ENCODE measurements at places on chromosomes 3 and 15.

DNA sequence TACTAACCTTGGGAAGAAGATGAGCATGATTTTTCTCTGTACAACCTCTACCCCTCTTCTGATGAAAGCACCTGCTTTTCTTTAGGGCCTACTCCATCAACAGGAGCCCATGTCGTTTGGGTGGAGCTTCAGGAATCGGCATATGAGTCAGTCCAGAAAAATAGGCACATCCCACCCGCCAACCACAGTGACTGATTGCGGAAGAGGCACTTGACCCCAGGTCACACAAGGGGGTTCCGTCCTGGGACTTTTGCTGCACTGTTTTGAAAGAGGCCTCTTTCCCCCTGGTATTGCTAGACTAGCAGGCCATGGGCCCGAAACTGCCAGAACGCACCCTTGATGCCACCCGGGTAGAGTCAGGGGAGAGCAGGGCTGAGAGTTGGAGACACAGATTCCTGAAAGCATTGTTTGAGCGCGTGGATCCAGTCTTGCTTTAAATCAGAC lies 19.3 kb upstream of the NRROS start:
- DNase-seq: no peak

- no peak for DNase-seq
Observed at GRCh38 chr3:124600765-124601164, 129.5 kb upstream of the UMPS start.

GRCh38 chr15:85406916-85407315 lies 26.5 kb downstream of the AKAP13 start:
- no peak for DNase-seq

DNA sequence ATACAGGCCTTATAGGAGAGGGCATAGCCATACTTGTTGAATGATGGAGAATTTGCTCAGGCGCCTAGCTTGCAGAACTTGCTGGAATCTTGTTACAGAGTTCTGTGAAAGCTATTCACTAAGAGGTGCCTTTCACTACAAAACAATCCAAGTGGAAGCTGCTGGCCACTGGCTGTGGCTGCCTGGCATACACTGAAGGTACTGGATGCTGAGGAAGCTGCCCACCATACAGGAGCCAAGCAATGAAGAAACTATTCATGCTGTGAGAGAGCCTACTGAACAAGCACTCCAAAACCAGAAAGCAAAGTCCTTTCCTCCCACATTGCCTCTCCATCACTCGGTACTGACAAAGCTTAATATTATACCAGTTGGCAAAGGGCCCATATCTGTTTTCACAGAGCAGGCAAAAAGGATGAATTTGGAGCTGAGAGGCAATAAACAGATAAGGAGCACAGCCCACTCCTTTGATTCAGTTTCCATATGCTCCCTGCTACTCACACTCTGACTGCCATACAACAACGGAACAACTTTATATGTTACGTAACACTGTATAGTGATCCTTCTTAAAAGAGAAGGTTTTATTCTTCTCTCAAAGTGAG lies 192.6 kb upstream of the ALCAM start:
- no peak for DNase-seq

GRCh38 chr15:95454403-95455262 lies 875.9 kb upstream of the NR2F2 start:
- DNase-seq: no peak

DNA sequence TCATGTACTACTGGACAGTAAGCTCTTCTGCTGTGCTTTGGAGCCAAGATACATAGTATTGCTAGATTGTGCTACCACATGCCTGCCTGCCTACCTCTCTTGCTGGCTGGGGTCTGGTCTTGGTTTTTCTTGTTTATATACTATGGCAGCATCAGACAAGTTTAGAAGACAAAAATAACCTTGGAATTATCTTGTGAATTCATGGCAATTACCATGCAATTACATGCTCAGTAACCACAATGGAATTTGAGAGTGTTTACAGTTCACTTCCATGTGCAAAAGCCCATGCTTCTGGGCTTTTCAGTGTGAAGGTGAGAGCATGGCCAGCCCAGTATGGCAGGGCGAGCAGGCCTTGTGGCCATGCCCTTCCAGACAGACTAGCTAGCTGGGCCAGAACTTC lies 48.0 kb upstream of the C15orf61 start:
- DNase-seq: no peak

DNA sequence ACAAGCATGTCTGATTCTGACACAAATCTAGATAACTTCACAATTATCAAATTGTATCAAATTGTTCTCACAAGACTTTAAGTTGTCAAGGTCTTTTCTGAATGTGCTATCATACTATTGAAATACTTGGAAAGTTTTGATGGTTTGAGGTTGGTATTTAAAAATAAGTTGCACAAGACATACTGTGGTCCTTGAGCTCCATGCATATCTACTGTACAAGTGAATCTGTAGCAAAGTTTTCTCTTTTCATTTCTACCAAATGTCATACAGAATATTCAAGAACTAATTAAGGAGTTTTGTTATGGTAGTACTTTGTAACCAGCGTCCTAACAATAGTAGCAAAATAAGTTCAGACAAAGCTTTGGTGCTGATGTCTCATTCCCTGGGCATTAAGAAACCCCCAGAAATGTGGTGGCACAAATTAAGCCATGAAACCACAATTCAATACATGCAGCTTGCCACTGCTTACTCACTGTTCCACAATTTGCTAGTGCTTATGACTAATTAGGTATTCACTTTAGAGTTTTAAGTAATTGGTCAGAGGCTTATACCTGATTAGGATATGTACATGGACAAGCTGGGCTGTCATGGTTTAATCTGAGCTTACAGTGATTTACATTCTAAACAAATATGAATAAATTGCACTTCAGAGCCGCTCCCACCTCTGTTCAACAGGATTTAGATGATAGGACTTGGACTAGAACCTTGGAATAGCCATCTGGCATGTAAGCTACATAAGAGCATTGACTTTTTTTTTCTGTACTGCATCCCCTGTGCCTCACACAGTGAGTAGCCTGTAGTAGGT lies 8.8 kb downstream of the TBC1D23 start:
- no peak for DNase-seq

- DNase-seq: no peak
Observed at GRCh38 chr3:54846119-54846518, 81.7 kb downstream of the LRTM1 start.

DNA sequence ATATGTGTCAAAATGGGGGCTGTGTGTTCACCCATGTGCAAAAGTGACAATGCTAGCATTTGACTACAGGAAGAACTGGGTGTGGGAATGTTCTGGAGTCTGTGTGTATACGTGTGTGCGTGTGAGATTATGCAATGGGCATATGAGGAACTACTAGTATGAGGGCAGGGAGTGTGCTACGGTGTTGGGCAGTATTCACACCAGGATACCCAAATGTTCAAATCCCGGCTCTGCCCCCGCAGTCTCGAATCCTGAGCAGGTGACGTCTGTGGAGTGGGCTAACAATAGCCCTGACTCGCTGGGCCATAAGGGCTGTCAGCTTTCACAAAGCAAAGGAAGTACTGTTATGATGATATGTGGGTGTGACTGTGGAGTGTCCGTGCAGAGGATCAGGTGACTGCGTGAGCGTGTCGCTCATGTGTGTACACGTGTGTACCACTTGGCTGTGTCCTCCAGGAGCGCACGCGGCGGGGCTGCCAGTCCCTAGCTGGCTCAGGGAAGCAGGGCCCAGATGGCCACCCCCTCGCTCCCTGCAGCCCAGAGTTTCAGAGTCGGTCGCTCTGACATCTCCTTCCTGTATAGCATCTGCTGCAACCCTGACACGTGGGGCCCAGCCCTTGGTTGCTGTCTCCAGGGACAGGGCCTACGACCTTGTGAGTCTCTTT lies 27.2 kb downstream of the IQSEC1 start:
- DNase-seq: no peak

DNA sequence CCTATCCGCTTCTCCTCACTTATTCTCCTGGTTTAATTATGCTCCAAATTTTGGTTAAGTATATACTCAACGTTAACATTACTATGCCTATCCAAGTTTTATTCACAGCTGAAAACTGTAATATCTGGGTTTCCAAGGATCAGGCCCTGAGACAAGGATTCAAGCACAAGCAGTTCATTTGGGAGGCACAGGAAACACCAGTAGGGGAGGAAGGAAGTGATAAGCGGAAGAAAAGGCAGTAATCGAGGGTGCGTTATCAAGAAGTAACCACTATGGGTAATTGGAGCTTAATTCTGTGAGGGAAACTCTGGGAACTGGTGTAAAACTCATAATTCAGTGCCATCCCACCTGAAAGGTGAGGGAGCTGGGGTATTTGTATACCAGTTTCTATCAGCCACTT lies 120.3 kb downstream of the KCNAB1 start:
- DNase-seq: no peak
